ENCODE measurements at places on chromosomes 16 and 17. TPM values are rescaled to one million over a fixed set of nuclear protein-coding genes. Genes with fewer than 3 reads are reported as not detected.

DNA sequence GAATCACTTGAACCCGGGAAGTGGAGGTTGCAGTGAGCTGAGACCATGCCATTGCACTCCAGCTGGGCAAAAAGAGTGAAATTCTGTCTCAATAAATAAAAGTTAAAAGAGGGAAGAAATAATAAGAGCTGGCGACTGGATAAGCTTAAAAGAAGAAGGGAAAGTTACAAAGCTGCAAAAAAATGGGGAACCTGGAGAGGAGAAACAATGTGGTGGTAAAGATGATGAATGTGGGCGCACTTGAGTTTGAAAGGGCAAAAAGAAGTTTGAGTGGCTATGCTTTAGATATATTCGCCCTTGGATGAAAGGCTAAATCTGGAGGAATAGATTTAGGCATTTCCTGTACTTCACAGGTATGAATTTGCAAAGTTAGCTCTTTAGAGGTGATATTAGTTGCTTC, 53.0 kb upstream of the YPEL2 start:
- no peak for DNase-seq

- DNase-seq = no peak
These were observed 46.7 kb downstream of the RTN4RL1 start for GRCh38 chr17:1978396-1978949.

DNA sequence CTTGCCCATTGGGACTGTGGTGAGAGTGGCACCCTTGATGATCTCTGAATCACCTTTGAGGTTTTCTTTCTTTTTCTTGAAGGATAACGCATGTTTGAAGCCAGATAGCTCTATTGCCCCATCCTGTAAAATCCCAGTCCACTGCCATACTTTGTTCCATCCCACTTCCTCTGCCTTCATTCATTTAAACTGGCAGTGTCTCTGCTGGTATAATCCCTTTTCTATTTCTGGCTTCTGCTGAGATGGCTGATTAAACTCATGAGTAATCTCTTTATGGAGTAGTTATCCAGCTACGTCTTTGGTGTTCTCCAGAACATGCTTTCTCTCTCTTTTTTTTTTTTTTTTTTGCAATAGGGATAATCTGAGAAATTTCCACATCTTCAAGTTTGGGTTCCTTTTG, 656.5 kb upstream of the SALL1 start:
- DNase-seq = no peak

GRCh38 chr17:64240741-64241347, 22.2 kb downstream of the TEX2 start:
- no peak for DNase-seq

DNA sequence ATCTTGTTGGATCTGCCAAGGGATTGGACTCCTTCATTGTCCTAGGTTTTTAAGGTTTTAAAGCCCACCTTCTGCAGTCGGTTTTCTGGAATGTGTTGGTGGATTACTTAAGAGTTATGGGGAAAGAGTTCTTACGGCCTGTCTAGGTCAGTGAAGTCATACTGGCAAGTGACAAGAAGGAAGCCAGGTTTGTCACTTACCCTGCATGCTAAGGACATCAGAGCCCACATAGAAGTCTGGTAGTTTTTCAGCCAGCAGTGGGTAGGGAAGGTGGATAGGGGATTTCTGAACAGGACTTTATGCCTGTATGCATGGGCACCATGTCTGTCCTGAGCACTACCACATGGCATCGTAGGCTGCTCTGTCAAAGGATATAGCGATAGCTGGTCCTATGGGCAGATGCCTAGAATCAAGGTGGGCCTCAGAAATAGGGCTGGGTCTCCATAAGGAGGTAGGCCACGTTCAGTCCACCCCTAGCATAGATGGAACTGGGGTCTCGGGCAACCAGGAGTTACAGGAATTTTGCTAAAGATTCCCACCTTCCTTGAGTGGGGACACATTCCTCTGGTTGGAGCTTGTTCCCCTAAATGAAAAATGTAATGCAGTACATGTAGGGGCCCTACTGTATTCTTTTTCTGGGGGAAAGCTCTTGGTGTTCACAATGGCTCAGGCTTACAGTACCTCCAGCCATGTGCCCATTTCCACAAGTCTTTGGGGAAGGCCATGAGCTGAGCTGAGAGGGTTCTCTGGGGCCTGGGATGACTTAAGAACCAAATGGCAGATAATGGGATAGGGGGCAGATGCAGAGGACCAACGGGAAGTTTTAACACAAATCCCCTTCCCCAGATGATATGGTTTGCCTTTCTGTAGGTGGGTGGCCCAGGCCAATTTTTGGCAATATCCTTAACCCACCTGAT, 27.5 kb downstream of the TRPV2 start:
- DNase-seq = no peak

- no peak for DNase-seq
These were observed 13.9 kb downstream of the ERN2 start for GRCh38 chr16:23699100-23699499.

DNA sequence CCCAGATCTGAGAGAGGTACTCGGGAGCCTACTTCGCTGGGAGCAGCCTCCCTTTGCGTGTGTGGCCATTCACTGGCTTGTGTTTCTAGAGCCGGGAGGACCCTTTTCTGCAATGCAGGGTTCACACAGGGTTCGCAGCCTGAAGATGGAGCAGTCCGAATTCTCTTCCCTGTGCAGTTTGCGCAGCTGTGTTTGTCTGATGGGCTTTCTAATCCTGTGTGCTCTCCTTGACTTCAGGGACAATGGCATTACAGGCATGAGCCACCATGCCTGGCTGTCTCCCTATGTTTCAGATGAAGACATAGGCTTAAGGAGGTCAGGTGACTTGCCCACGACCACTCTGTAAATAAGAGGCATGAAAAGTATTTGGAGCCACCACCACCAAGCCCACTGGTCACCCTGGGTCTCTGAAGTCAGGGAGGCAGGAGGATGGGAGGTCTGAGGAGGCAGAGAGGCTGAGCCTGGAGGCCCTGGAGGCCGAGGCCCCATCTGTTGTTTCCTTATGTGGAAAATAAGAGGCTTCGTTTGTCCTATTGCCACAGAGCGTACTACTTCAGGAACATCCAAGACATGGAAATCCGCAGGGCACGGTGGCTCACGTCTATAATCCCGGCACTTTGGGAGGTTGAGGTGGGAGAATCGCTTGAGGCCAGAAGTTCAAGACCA, 5.0 kb upstream of the STH start:
- DNase-seq = no peak

DNA sequence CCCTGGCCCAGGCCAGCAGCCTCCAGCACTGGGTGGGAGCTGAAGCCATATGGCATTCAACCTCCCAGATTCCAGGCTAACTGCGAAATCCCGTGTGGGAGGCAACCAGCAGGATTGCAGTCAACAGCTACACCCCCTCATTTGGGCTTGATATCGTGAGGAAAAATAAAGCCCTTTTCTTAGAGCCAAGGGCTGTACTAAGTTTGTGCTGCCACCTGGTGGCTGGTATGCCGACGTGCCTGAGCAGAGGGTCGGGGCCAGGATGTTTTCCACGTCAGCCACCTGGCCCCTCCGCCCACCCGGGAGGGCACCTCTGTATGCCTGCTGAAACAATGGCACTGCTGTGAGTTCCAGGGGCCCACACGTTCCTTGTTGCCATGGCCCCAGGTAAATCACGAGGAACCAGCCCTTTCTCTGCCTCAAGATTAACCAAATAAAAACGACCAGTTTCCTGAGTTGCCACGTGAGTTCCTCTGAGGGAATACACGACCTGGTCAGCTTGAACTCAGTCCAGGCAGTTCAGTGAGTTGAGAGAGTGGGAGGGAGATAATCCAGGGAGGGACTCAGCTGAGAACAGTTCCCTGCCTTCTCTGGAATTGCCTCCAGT, 9.0 kb downstream of the TMEM98 start:
- DNase-seq = peak; percentile 87

GRCh38 chr16:50247123-50247905, 19.0 kb upstream of the ADCY7 start:
- DNase-seq = peak; percentile 55

- no peak for DNase-seq
These were observed 149.2 kb downstream of the NPIPB5 start for GRCh38 chr16:22659933-22660332.

GRCh38 chr16:79071424-79071823, 529.1 kb downstream of the MAF start:
- no peak for DNase-seq

GRCh38 chr16:1923299-1924034, 5.3 kb upstream of the HS3ST6 start:
- DNase-seq = no peak

- no peak for DNase-seq
These were observed 47.0 kb downstream of the COG7 start for GRCh38 chr16:23406024-23406423.

- DNase-seq = peak; percentile 90
These were observed 53.5 kb downstream of the SREBF1 start for GRCh38 chr17:17783116-17783824.

- DNase-seq = peak; percentile 74
These were observed 1.2 kb downstream of the RASD1 start for GRCh38 chr17:17494870-17495535.

DNA sequence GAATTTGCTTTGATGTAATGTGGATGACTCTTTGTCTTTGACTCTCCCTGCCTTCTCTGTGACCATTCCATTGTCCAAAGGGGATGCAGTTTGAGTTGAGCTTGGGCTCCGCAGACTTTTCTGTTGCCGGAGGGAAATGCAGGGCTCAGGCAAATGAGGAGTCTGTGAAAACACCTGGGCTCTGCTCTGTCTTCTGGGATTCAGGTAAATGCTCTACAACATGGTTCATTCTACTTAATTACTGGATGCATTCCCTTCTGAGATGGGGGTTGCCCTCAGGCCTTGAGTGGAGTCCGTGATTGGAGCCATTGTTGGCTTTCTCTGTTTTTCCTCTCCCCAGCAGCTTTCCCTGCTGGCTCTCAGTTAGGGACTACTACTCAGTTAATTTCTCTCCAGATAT, 26.4 kb upstream of the SPNS2 start:
- DNase-seq = no peak

DNA sequence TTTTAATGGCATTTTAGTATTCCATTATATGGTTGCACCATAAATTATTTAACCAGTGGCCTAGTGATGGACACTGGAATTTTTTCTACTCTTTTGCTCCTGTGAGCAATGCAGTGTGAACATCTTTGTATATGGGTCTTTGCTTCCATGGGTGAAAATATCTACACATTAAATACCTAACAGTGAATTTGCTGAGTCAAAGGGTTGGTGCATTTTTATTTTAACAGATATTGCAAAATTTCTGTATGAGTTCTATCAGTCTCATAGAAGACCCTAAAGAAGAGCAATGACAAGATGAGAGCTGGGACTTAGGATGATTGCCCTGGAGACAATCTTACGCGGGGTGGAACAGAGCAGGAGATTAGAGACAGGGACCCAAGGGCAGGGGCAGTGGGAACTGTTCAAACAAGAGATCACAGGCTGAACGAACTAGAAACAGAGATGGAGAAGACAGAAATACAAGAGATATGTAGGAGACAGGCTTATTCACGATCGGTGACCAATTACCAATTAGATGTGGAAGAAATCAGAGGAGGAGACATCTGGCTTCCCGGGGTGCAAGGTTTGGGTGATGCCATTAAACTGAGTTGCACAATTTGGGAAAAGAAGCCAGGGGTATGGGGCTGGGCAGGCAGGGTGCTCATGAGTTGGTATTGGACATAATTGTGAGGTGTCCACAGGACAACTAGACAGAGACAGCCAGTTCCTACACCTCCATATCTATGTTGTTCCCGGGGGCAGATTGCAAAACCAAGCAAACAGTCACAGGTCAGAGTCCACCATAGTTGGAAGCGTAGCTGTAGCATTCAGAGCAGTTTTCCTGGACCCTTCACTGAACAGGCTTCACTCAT, 39.9 kb upstream of the LONP2 start:
- DNase-seq = no peak

NOTUM gene
- total RNA-seq = 1.8 TPM

ABCC11 gene
- total RNA-seq = not detected

ASGR2 gene
- not detected for total RNA-seq

CLDN7 gene
- total RNA-seq = 0.31 TPM

PRPF8 gene
- total RNA-seq = 432 TPM

CNTROB gene
- total RNA-seq = 52.4 TPM

PLA2G10 gene
- not detected for total RNA-seq

EXOC3L1 gene
- 0.12 TPM for total RNA-seq

COQ9 gene
- 55.2 TPM for total RNA-seq
